ENCODE measurements at places on chromosomes 16 and 17.

DNA sequence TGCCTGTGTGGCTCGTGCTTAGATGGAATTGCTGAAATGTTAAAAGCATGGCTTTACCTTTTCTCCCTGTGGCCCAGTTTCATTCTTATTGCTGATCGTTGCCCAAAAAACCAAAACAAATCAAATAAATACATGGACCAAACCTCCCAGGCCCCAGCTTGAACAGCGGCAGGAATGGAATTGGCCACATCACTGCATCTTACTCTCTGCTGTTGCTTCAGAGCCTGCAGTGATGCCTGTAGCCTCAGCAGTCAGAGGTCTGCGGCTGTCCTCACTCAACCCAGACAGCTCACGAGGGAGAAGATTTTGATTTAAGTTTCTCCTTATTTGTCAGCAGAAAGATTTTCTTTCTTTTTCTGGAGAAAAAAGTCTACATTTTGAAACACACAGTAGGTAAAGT is 91.5 kb downstream of the NPIPB11 start:
- no peak for DNase-seq

DNA sequence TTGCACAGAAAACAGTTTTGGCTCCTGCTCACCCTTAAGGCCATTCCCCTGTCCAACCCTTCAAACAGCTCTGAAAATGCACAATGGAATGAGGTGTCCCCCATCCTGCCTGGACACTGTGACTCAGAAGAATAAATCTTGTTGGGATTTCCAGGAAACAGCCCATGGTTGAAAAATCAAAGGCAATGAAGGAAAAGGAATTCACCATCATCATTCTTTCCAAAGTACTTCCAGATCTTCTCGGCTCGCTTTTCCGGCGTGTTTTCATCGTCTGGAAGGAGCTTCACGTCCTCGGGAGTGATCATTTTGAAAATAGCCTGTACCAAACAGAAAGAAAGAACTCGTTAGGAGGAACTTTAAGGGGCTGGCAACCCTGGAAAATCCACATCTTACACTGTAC is 4.3 kb downstream of the RCVRN start:
- no peak for DNase-seq

DNA sequence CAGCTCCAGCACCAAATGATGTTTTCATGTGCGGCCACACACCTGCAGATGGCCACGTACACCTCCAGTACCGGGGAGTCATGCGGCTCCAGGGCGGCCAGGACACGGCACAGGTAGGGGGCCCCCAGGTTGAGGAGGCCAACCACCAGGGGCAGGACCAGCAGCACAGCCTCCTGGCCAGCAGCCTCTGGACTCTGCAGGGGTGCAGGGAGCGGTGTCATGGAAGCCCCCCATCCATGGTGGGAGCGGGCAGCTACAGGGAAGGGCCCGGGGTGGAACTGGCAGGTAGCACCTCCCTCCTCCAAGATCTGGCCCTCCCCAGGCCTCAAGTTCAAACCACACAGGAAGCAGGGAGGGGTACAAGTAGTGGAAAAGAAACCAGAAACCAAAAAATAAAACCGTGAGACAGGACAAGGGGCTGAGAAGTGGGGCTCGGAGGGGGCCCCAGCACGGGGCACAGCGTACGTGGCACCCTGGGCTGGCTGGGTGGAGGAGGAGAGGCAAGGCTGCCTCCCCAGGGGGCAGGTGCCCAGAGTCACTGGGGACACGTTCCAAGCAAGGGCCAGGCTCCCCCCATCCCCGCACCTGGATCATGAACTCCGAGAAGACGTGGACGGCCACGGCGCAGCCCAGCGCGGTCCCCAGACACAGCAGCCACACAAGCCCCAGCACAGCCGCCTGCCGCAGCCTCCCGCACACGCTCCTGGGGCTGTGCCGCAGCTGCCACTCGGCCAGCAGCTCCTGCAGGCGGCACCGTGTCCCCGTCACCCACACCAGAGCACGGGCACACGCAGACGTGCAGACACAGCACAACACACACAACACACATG is 7.4 kb downstream of the TMC6 start:
- no peak for DNase-seq

DNA sequence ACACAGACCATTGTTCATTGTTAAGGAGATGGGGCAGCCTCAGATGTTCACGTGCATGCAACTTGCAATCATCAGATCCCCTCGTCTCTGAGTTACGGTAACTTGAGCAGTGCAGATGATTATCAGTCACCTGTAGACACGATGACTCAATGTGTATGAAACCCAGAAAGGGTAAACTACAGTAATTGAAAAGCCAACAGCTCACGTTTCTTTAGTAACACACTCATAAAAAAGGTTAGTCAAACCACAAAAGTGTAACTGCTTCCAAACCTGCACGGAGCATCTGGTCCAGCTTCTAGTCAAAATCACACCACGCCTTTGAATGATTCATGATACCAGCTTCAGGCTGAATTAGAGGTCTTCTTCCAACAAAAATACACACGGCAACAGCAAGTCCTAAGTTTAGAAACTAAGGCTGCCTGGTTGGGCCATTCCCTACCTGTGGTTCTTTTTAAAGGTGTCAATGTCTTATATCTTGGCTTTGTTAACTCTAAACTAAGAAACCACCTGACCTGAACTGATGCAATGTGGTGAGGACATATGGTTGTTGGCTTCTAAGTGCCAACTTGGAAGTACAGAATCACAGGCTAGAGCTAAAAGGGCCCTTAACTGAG is 32.3 kb downstream of the GRB7 start:
- DNase-seq, result peak; percentile 47

DNA sequence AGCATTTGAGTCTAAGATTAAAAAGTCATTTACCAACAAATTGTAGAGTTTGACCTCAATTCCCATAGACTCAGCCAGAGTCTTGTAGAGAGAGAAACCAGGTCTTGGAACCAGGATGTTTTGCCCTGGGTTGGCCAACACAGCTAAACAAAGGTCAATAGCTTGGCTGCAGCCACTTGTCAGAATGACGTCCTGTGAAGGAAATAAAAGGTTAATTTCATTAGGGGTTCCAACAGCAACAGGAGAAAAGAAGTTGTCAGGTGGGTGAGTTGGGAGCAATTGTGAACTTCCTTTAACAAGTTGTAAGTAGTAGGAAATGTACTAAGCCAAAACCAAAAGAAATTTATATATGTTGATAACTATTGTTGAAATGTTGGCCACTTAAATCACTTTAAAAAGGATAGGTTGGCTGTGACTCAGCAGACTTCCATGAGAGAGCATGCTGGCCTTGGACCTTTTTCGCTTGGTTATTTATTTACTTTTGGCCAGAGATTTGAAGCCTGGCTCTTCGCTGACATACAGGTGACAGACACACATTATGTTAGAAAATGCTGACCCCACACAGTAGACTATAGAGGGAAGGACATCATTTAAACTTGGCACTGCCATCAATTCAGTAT is 4.3 kb downstream of the TAT start:
- no peak for DNase-seq

GRCh38 chr17:72667096-72668063 is 425.1 kb downstream of the SLC39A11 start:
- no peak for DNase-seq

GRCh38 chr17:46986366-46986765 is 7.3 kb upstream of the RPRML start:
- DNase-seq, result no peak

DNA sequence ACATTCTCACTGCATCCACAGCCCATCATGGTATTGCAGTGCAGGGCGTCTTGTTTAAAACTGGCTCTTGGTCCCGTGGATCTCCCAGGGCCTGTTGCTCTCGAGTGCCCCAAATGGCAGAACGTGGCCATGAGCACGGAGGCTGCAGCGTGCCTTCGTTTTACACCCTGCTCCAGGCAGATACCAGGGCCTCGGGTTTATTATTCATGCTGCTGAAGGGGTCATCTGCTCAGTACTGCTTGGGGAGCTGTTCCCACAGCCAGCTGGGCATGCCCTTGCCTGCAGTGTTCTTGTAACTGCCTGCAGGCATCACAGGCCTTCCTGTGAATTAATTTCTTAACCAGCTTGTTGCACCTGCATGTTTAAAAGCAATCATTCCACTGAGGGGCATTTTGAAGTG is 129.7 kb upstream of the CHMP6 start:
- no peak for DNase-seq

- DNase-seq, result no peak
Measured at GRCh38 chr16:84119368-84119767, 2.6 kb upstream of the MBTPS1 start.

DNA sequence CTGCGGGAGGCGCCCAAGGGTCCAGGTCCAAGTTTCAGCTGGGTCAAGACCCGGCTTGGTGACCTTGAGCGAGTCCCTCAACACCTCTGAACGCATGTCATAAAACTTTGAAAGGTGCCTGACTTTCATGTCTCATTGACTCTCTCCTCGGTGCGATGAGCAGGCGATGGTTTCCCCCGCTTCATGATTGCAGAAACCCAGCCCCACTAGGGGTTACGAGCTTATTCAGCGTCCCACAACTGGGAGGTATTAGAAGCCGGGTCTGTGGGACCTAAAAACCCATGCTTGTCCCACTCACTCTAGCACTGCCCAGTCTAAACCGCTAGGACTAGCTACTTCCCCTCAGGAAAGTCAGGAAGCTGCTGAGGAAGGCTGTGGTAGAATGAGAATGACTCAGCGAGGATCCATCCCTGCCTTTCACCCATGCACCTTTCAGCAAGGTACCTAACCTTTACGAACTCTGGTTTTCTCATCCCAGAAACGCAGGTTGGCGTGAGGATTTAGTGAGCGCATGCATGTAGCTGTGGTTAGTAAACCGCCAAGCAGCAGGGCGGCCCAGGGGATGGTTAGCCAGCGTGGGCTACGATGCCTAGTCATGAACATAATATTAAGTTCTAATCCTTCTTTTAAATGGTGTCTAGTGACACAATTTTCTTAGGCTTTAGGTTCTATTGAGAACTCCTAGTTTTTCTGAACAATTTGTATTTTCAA is 26.2 kb upstream of the RFFL start:
- DNase-seq, result no peak

DNA sequence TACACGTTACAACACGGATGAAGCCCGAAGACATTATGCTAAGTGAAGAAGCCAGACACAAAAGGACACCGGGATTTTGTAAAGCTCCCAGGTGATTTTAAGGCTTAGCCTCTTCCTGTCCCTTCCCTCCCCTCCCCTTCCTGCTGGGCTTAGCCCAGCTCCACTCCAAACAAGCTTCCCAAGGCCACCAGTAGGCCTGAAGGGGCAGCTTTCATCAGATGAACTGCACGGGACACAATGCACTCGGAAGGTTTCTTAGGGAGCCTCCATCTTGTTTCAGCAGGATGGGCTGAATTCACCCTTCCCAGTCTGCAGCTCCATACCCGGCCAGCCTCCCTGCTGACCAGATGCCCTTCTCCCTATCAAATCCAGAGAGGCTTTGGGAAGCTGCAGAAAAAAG is 10.4 kb downstream of the MEFV start:
- DNase-seq, result no peak

- no peak for DNase-seq
Measured at GRCh38 chr16:75043175-75043895, 44.5 kb downstream of the ZNRF1 start.

GRCh38 chr16:72404299-72404698 is 232.3 kb upstream of the PMFBP1 start:
- DNase-seq, result no peak

GRCh38 chr17:77444984-77445759 is 304.4 kb downstream of the SEC14L1 start:
- DNase-seq, result no peak

- no peak for DNase-seq
Measured at GRCh38 chr16:50644729-50645128, 36.4 kb downstream of the SNX20 start.

DNA sequence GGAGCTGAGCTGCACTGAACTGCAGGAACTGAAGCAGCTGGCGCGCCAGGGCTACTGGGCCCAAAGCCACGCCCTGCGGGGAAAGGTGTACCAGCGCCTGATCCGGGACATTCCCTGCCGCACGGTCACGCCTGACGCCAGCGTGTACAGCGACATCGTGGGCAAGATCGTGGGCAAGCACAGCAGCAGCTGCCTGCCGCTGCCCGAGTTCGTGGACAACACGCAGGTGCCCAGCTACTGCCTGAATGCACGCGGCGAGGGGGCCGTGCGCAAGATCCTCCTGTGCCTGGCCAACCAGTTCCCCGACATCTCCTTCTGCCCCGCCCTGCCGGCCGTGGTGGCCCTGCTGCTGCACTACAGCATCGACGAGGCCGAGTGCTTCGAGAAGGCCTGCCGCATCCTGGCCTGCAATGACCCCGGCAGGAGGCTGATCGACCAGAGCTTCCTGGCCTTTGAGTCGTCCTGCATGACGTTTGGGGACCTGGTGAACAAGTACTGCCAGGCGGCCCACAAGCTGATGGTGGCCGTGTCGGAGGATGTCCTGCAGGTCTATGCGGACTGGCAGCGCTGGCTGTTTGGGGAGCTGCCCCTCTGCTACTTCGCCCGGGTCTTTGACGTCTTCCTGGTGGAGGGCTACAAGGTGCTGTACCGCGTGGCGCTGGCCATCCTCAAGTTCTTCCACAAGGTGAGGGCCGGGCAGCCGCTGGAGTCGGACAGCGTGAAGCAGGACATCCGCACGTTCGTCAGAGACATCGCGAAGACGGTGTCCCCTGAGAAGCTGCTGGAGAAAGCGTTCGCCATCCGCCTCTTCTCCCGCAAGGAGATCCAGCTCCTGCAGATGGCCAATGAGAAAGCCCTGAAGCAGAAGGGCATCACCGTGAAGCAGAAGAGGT is 17.3 kb upstream of the ATP6V0C start:
- DNase-seq, result no peak

DNA sequence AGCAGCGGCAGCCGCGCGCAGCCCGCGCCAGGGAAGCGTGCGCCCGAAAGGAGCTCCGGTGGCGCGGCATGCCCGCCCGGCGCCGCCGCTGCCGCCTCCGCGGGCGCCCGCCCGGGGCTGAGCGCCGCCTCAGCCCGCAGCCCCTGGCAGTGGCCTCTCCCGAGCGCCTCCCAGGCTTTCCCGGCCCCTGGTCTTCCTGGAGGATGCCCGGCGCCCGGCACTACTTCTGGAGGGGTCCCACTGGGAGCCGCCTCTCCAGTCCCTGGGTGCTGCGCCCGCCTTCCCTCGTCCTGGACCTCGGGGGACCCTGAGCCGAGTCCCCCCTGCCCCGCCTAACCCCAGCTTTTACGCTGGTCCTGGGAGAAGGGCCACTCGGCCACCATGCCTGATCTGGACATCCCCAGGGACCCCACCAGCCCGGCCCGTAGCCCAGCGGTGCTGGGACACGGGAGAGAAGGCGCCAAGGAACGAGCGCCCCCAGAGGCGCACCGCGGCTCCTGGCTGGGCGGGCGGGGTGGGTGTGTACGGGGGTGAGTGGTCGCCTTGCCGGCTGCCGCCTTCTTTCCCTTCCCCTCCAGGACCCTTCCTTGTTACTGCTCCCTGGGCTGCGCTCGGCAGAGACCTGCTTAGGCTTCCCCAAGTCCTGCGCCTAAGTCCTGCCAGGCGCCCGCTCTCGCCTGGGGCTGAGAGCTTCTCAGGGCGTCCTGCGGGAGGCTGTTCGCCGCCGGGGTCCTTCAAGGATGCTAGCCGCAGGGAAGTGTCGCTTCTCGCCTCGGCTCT is 704 bp downstream of the ASIC2 start:
- DNase-seq, result no peak
